ENCODE measurements at places on chromosomes 5 and 9. TPM values are rescaled to one million over a fixed set of nuclear protein-coding genes. Genes with fewer than 3 reads are reported as not detected.

The WNT8A gene
- polyA plus RNA-seq, result not detected

The TRIM36 gene
- polyA plus RNA-seq, result 0.20 TPM

The TRMO gene
- 4.3 TPM for polyA plus RNA-seq

The F12 gene
- 18.1 TPM for polyA plus RNA-seq

The EIF4E1B gene
- not detected for polyA plus RNA-seq

The STC2 gene
- polyA plus RNA-seq, result 1.4 TPM

The TAF11L5 gene
- polyA plus RNA-seq, result not detected

The FABP6 gene
- 1.1 TPM for polyA plus RNA-seq

The NPM1 gene
- 800 TPM for polyA plus RNA-seq

The ZNF879 gene
- polyA plus RNA-seq, result 1.4 TPM

The TNFSF15 gene
- 0.75 TPM for polyA plus RNA-seq

The TEX48 gene
- polyA plus RNA-seq, result not detected

The SMIM32 gene
- not detected for polyA plus RNA-seq

The PCDHGC3 gene
- 32.1 TPM for polyA plus RNA-seq

The HAVCR2 gene
- 0.47 TPM for polyA plus RNA-seq

The IL4 gene
- not detected for polyA plus RNA-seq

The OR1Q1 gene
- not detected for polyA plus RNA-seq

The FAXDC2 gene
- polyA plus RNA-seq, result 2.4 TPM

The CAMK2A gene
- polyA plus RNA-seq, result 0.24 TPM

The ASS1 gene
- 79.5 TPM for polyA plus RNA-seq

The IL3 gene
- not detected for polyA plus RNA-seq

The TMEM171 gene
- 5.6 TPM for polyA plus RNA-seq

The ADRB2 gene
- 2.1 TPM for polyA plus RNA-seq

The WDR5 gene
- 17.3 TPM for polyA plus RNA-seq

The NEURL1B gene
- 6.9 TPM for polyA plus RNA-seq

The GPSM1 gene
- 4.5 TPM for polyA plus RNA-seq

The TICAM2 gene
- polyA plus RNA-seq, result 0.69 TPM

The ZNF483 gene
- polyA plus RNA-seq, result 0.18 TPM

The ADCY2 gene
- 0.76 TPM for polyA plus RNA-seq

The C9orf43 gene
- polyA plus RNA-seq, result 0.33 TPM

The FOXD1 gene
- polyA plus RNA-seq, result 0.31 TPM

The ISL1 gene
- 0.14 TPM for polyA plus RNA-seq

The FAM200C gene
- 1.9 TPM for polyA plus RNA-seq

The HSPB3 gene
- 3.2 TPM for polyA plus RNA-seq

The DMGDH gene
- 0.33 TPM for polyA plus RNA-seq

The SLC36A2 gene
- not detected for polyA plus RNA-seq

The LURAP1L gene
- 1.9 TPM for polyA plus RNA-seq

The MYORG gene
- 3.6 TPM for polyA plus RNA-seq

The PLPP7 gene
- 0.73 TPM for polyA plus RNA-seq

The NR5A1 gene
- 0.02 TPM for polyA plus RNA-seq

The VAV2 gene
- polyA plus RNA-seq, result 5.0 TPM

The SOWAHA gene
- polyA plus RNA-seq, result 0.07 TPM

The NFX1 gene
- polyA plus RNA-seq, result 13.0 TPM

The SLC34A3 gene
- polyA plus RNA-seq, result 1.3 TPM

The ADGRV1 gene
- polyA plus RNA-seq, result 0.82 TPM

The TNFSF8 gene
- 0.18 TPM for polyA plus RNA-seq

The FAM120AOS gene
- polyA plus RNA-seq, result 23.7 TPM

The RANBP3L gene
- 0.02 TPM for polyA plus RNA-seq
